Muscle of back (tissue), 13 donors: ENCODE measurements at places on chromosomes 3 and 15. TPM values are rescaled to one million over a fixed set of nuclear protein-coding genes. Genes with fewer than 3 reads are reported as not detected.

The PYGO1 gene
- polyA plus RNA-seq, result 9.6 TPM

DNA sequence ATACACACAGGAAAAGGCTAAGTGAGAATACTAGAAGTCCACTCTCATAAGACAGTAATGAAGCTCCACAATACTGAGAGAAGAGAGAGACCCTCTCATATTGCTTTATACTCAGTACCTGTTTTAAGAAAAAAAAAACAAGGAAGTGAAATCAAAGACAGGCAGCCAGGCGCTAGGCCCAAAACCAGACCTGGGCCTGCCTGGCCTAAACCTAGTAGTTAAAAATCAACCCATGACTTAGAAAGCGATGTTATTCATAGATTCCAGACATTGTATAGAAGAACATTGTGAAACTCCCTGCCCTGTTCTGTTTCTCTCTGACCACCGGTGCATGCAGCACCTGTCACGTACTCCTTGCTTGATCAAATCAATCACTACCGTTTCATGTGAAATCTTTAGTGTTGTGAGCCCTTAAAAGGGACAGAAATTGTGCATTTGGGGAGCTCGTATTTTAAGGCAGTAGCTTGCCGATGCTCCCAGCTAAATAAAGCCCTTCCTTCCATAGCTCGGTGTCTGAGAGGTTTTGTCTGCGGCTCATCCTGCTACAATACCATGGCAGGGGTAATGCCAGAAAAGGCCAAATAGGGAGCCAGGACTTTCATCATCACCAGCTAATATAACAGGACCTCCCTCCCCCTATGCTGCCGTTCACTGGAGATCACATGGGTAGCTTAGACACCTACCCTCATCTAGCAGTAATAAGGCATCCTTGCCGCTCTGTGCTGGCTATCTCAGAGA, 1294.1 kb downstream of the NSUN3 start:
- DNase-seq, result no peak

GRCh38 chr3:64905906-64906410, 218.2 kb upstream of the ADAMTS9 start:
- no peak for DNase-seq

The NMB gene
- polyA plus RNA-seq, result 1.5 TPM

DNA sequence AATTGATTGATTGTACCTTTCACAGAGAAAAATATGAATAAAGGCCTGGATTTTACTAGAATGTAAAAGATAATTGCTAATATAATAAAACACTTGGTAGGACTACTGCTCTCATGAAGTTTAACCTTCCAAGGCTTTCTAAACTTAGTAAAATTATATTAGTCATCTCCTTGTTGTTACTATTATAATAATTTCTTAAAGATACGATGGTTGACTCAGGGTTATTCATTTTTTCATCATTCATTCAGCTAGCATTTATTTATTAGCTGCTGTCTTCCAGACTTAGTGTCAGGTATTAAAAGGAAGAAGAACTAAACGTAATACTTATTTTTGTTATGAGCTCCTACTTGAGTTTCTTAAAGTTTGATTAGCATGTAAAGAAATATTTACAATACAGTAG, 771.6 kb upstream of the NR2F2 start:
- no peak for DNase-seq

The LYZL4 gene
- polyA plus RNA-seq, result not detected

- DNase-seq, result no peak
Measured at GRCh38 chr15:57566834-57567233, 24.9 kb upstream of the MYZAP start.

The ERICH6 gene
- polyA plus RNA-seq, result 0.13 TPM

The CCR5 gene
- 0.13 TPM for polyA plus RNA-seq

GRCh38 chr3:188256758-188257157, 102.8 kb downstream of the LPP start:
- no peak for DNase-seq

DNA sequence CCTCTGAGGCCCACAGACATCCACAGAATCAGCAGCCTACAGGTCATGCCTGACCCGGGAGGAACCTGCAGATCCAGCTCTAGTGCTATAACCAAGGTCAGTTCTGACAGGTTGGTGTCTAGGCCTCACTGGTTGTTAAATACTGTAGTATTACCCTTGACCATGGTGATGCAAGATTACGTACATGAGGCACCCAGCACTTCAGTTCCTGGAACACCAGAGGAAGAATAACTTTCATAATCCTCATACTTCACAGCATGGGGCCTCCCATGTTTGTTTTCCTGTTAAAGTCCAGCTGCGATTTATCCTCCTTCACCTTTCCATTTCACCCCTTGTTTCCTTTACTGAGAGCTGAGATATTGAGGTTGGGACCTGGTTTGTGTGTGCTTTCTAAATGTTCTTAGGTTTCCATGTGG, 34.4 kb upstream of the GLCE start:
- no peak for DNase-seq

DNA sequence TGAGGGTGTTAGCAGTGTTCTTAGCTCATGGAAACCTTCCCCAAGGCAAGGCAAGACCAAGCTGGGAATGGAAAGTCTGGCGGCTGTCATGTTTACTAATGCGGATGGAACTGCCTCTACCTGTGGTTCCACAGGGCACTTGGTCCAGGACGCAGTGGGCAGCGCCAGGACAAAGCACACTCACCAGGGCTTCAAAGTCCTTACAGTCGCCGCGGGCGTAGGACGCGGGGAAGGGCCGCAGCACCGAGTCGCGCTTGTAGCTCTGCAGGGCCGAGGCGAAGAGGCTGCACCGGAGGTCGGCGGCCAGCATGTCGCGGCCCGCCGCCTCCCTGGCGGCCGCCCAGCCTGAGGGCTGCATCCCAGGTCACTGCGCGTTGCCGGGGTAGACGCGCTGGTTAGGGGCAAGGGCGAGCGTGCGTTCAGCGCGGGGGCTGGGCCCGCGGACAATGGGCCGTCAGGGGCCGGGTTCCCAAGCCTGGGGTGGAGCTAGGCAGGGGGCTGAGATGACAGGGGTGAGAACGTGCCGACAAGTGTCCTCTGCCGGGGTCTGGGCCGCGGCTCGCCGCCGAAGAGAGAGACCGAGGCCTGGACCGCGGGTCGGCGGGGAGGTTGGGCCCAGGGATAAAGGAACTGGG, 497 bp downstream of the PARP16 start:
- DNase-seq, result peak; percentile 90

GRCh38 chr15:94174399-94174802, 57.0 kb upstream of the MCTP2 start:
- no peak for DNase-seq

The MESP2 gene
- 0.57 TPM for polyA plus RNA-seq

GRCh38 chr3:9553948-9554513, 409 bp upstream of the LHFPL4 start:
- DNase-seq, result no peak

DNA sequence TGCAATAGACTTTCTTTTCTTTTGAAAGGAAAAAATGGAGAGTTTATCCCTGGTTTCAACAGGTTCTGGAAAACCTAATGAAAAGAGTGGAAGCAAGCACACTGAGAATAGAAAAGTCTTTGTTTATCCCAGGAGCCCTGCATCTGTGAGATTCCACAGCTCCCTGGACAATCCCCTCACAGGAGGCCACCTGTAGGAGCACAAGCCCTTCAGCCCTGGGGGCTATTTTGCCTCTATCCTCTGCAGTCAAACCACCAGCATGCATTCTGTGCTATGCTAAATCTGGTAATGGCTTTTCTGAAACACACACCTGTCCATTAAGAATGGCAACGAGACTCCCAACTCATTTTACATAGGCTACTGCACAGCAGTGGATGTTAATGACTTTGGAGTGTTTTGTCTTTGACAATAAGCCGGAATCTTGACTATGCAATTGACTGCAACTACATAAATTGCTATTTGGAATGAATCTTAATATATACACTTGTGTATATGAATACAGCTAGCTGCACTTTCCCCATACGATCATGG, 369.4 kb downstream of the NR2F2 start:
- DNase-seq, result no peak

GRCh38 chr15:97733373-97733772, 227.1 kb upstream of the ARRDC4 start:
- DNase-seq, result no peak

- peak; percentile 19 for DNase-seq
Measured at GRCh38 chr3:195260280-195260905, 10.6 kb downstream of the XXYLT1 start.

The KBTBD13 gene
- polyA plus RNA-seq, result 1.4 TPM

GRCh38 chr3:52197499-52197841, 490 bp upstream of the ALAS1 start:
- no peak for DNase-seq

DNA sequence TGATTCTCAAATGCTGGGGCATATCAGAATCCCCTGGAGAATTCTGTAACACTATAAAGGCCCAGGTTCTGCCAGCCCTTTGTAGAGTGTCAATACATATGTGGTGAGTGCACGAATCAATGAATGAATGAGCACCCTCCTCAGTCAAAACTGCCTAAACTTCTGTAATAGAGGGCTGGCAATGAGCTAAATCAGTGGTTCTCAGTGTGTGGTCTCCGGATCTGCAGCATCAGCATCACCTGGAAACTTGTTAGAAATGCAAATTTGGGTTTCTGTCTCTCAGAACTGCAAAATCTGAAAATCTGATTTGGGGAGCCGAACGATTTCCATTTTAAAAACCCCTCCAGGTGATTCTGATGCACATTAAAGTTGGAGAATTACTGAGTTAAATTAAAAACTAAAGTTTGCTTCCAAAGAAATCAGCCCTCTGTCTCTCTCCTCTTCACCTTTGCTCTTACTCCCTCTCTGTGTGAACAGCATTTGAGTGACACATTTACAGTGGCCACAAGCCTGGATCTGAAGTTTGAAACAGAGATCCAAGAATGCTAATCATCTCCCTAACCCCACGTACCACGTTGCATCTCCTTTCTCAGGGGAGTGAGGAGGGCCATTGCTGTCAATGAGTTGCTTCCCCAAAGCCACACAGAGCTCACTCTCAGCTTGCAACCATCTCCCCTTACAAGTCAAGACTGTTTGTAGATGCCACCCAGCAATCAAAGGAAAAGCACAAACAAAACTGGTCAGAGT, 109.5 kb downstream of the STAC start:
- no peak for DNase-seq
